Activated CD4-positive, alpha-beta T cell treated with anti-CD3 and anti-CD28 coated beads, Interleukin-2, amount 50 U/mL, for 16 hours (primary cell): ENCODE measurements at places on chromosomes 12 and 14.

DNA sequence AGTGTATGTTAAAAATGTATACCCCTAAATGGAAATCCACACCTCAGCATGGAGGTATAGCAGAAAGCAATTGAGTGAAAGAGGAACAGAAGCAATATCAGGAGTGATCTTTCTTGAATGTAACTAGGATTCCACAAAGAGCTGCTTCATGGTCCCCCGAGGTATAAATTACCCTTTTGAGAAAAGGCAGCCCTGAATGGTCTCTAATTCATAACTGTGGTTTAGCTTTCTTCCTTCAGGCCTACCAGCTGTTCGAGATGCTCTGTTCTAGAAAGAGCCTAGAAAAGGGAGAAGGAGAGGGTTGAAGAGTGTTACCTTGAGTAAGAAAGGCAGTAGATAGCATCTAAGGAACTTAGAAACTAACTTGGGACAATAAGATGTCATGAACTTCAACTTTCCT, 42.9 kb upstream of the CSRNP2 start:
- no peak for DNase-seq

DNA sequence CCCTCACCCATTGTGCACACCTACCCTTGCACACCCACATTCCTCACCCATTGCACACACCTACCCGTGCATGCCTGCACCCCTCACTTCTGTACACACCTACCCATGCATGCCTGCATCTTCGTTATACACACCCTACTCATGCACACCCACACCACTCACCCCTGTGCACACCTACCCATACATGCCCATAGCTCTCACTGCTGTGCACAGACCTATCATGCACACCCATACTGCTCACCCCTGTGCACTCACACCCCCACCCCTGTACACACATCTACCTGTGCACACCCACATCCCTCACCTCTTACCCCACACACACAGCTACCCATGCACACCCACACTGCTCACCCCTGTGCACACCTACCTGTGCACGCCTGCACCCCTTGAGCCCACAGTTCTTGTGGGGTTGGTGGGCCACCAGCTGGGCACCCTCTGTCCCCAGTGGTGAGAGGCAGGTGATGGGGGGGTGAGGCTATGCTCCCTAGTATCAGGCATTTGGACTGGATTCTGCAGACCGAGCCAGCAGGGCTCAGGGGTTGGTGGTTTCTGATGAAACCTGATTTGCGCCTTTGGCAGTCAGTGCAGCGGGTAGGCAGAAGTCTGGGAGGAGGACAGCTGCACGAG, 15.6 kb downstream of the CEP170B start:
- no peak for DNase-seq

- no peak for DNase-seq
Measured at GRCh38 chr12:30975581-30975980, 49.0 kb downstream of the TSPAN11 start.

DNA sequence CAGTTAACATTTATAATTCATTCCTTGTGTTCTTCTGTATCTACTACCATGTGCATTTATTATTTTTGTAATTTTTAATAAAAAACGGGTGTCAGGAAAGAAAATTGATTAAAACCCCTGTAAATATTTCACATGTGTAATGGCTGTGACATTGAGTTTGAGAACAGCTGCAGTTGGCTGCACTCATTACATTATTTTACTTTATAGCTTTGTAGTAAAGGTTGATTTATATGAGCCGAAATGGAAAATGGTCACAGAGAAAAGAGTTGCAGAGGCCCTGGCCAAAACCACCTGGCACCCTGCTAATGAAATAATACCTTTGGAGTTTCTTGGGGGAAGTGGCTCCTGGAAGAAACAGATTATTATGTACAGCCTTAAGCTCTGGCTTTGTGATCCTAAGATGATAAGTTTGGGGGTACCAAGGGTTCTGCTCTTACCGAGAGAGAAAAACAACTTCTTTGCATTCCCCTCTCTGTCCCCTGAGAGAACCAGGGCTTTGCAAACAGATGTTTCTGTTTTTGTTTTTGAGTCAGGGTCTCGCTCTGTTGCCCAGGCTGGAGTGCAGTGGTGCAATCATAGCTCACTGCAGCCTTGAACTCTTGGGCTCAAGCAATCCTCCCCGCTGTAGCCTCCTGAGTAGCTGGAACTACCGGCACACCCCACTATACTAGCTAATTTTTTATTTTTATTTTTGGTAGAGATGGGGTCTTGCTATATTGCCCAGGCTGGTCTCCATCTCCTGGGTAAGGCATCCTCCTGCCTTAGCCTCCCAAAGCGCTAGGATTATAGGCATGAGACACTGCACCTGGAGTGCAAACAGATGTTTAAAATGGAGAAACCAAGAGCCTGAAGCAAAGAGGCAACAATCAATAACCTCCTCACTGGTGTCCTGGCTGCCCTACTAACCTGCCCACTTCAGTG, 9.7 kb upstream of the DYNLL1 start:
- no peak for DNase-seq

GRCh38 chr12:25558586-25558985, 5.5 kb upstream of the LMNTD1 start:
- no peak for DNase-seq
